Skeletal muscle cell (primary cell): ENCODE measurements at places on chromosomes 3 and 15.

GRCh38 chr15:26453914-26454313 lies 319.0 kb downstream of the GABRB3 start:
- no peak for DNase-seq

DNA sequence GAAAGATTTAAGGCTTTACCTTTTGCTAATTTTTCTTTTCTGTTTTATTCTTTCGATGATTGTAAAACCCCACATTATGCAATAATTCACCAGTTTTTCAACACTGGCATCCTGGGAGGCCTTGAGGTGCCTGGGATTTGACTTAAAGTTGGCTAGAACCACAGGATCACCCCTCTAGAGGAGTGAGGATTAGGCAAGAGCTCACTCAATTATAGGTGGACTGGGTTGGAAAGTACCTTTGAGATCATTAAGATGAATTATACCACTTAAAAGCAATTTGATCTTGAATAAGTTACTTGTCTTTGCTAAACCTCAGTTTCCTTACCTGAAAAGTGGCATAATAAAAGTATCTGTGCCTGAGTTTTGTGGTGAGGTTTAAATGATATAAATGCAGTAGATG lies 212.8 kb upstream of the TPRG1 start:
- no peak for DNase-seq

GRCh38 chr3:160143482-160143881 lies 81.7 kb upstream of the C3orf80 start:
- no peak for DNase-seq

- peak; percentile 69 for DNase-seq
These were observed 19.3 kb upstream of the SLC4A7 start for GRCh38 chr3:27503526-27503925.

DNA sequence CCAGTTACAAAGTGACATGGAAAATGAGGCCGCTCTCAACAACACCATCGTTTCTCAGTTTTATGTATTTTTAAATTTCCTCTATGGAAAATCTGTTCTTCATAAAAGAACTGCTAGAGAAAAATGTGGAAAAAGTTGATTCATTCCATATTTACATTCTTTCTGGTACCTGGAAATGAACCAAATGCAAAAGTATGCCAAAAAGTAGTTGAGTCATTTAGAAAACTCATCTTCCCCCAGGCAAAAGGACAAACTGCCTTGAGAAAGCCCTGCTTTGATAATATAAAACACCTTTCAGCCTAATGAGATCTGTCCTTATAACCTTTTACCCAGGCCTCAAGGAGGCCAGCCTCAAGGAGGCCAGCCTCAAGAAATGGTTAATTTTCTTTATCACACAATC lies 283.0 kb upstream of the VEPH1 start:
- peak; percentile 29 for DNase-seq

DNA sequence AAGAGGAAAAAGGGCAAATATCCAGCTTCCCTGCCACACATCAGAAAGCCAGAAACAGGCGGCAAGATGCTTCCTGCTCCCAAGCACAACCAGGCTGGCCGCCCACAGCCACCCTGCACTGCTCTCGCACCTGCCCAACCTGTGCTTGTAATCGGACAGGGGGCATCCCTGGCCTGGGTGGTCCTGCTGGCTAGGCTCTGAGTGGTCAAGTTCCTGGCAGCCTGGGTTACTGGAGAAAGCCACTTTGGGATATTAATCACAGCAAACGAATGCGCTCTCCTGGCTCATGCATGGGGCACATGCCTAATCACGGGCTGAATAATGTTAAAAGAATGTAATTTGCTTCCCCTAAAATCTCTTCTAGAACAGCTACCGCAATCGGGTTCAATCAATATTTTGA lies 442.4 kb downstream of the MCTP2 start:
- DNase-seq: no peak

DNA sequence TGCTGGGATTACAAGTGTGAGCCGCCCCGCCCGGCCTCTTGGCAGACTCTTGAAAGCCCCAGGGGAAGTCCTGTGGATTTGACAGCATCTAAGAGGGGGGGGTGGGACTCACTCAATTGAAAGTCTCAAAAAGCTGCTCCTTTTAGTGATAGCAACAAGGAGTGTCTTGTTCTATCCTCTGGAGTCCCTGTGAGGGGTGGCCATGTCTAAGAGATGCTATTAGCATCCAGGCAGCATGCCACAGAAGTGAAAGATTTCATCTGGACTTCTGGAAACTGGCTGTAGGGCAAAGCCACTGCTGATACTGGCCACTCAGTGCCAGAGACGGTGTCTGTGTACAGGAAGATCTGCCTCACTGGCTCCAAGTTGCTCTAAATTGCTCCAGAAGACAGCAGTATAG lies 74.0 kb downstream of the DHX36 start:
- DNase-seq: no peak

DNA sequence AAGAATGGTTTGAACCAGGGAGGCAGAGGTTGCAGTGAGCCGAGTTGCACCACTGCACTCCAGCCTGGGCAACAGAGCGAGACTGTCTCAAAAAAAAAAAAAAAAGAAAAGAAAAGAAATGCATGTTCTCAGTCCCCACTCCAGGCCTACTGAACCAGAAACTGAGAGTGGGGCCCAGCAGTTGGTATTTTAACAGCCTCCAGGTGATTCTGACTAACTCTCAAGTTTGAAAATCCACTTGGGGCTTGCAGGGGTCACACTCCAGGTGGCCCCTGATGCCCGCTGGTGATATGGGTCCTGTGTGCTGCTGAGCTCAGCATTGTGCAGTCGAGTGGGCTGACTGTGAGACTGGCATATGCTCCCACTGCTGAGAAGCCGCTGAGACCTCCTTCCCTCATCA lies 133.7 kb upstream of the C2CD4B start:
- no peak for DNase-seq

- no peak for DNase-seq
These were observed 98.0 kb downstream of the TFDP2 start for GRCh38 chr3:142051351-142051750.

GRCh38 chr3:102159810-102160451 lies 274.9 kb upstream of the ZPLD1 start:
- DNase-seq: no peak

DNA sequence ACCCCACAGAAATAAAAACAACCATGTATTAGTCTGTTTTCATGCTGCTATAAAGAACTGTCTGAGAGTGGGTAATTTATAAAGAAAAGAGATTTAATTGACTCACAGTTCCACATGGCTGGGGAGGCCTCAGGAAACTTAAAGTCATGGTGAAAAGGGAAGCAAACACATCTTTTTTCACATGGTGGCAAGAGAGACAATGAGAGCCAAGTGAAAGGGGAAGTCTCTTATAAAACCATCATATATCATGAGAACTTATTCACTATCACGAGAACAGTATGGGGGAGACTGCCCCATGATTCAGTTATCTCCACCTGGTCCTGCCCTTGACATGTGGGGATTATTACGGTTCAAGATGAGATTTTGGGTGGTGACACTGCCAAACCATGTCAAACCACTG lies 141.5 kb downstream of the ZMAT3 start:
- DNase-seq: no peak

DNA sequence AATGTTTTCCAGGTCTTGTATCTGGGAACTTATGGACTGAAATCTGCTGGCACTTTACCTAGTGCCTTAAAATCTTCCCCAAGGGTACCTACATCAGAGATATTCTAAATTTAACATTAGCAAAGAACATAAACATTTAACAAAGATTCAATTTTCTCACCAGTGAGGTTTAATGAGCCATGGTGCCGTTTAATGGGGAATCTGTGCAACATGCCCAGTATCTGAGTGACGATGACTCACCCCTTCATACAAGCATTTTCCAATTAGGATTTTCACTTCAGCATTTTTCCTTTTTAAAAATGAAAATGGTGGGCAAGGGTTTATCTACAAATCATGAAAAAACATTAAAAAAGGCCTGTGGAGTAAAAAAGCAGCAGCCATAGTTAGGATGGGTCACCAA lies 189.4 kb downstream of the SLC9A9 start:
- no peak for DNase-seq

DNA sequence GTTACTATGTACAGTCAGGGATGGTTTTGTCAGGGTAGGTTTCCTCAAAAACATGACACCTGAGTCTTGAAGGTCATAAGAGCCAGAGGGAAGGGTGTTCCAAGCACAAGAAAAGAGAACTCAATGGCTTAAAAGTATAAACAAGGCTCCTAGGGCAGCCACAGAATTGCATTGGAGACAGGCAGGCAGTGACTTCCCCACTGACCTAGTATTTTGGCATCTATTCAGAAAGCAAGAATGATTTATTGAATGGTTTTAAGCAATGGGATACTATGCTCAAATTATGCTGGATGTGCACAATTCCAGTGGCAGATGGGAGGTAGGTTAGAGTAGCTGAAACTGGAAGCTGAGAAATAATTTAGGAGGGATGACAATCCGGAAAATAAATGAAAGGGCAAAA lies 54.0 kb downstream of the TSC22D2 start:
- DNase-seq: no peak

DNA sequence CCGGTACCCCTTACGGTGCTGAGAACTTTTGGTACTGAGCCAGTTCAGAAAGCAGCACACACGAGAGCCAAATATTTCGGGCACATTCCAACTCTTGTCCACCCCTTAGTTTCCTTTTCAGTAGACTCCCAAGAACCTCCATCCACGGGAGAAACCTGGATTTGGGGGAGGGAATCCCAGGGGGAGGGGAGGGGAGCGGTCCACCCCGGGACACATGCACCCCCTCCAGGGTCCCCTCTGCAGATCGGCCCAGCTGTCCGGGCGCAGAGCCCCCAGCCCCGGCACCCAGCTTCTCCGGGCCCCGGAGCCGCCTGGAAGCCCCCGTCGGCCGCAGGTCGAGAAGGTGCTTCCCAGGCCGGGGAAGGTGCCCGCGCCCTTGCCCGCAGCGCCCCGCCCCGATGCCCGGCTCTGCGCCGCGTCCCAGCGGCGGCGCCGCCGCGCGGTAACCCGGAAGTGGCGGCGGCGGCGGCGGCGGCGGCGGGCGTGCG lies 455 bp upstream of the ABHD17C start:
- no peak for DNase-seq

- DNase-seq: no peak
These were observed 95.0 kb upstream of the FNDC3B start for GRCh38 chr3:171944118-171945016.

GRCh38 chr15:29377161-29377560 lies 107.5 kb upstream of the NSMCE3 start:
- DNase-seq: no peak

- DNase-seq: no peak
These were observed at the start of gene MUC13 for GRCh38 chr3:124934577-124934976. TSS of gene MUC13 (minus strand) at chr3:124934751. CDS start at chr3:124934712, 39 bp downstream.

DNA sequence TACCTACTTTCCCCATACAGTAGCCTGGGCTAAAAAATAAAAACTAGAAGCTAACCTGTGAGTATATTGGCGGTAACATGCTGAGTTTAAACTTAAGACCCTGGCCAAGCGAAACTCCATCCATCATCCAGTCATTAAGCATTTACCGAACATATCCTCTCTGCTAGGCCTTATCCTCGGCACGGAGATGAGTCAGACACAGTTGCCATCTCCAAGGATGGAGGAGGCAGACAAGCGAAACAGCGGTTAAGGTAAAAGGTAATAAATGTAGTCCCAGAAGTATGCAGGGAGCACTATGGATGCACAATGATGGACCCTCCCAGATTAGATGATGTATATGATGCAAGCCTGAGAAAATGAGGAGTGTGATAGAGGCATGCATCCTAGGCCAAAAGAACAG lies 143.6 kb downstream of the RYR3 start:
- no peak for DNase-seq

DNA sequence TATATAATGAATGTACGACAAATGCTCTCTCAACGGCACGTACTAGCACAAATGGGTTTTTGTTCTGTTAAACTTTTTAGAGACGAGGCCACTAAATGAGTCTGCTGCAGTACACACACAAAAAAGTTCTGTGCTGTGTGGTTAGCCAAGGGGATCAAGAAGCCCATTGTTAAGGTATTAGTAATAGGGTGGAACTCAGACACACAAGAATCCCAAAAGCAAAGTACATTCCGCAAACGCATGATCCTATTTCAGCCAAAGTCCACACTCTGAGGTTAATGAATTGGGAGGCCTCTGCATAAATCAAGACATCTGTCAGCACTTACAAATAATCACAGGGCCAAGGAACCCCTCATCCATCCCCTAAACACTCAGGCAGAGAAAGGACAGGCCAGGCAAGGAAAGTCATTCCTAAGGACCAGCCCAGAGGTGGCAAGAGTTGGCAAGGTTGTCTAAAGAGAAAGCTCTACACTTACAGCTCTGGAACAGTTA lies 12.1 kb downstream of the OSBPL10 start:
- peak; percentile 98 for DNase-seq

GRCh38 chr3:151439652-151440125 lies 21.2 kb downstream of the IGSF10 start:
- peak; percentile 26 for DNase-seq

DNA sequence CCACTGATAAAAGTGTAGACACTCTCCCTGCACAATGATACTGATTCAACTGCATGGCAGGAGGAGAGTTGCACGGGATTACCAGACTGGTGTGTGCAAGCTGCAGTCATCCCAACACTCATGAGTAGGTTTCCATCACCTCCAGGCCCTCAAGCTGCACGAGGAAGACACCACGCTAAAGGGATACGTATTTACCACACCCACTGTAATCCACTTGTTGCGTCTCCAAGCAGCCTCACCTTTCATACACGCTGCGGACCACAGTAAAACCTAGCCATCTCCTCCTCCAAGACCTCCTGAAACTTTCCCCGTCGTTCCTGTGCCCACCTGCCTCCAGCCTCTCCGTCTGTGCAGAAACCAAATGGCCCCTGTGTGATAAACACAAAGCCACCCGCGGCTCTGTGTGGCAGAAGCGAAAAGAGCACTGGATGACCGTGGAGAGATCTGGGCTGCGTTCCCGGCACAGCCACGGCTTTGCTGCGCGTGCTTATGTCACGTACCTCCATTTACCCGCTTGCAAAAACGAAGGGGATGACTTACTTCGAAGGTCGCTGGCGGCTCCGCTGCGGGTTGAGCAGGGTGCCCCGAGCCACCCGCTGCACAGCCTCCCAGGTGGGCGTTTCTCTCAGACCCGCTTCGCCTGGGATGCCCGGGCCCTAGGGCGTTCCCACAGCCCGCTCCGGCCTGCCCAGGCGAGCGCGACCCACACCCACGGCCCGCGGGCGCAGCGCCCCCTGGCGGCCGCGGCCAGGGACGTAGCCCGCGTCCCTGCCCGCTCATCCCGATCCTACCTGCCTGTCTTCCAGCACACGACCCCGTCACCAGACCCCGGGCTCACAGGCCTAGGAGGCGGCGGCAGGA lies 643 bp downstream of the ABCC5 start:
- no peak for DNase-seq

DNA sequence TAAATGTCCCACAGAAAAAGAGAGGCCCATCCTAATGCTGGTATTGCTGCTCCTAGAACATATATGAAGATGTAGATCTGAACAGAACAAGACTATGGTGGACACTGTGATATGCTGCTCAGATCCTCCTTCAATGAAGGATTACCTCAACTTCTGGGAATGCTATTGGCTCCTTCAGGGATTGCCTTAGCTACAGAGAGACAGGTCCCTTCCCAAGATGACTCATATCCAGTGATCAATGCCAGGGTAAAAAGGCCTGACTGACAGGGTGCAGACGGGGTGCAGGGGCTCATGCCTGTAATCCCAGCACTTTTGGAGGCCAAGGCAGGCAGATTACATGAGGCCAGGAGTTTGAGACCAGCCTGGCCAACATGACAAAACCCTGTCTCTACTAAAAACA lies 20.5 kb upstream of the STAG1 start:
- DNase-seq: no peak

- DNase-seq: no peak
These were observed 2.6 kb upstream of the PHLDB2 start for GRCh38 chr3:111856501-111856900.
